ENCODE measurements at places on chromosomes 1 and 21. TPM values are rescaled to one million over a fixed set of nuclear protein-coding genes. Genes with fewer than 3 reads are reported as not detected.
A peak's percentile ranks its signal among the peaks of the same experiment; 100 is the strongest.

Gene PIK3R3
- 30.2 TPM for total RNA-seq

Gene DENND2D
- not detected for total RNA-seq

Gene MEGF6
- 2.8 TPM for total RNA-seq

Gene CYP4A22
- total RNA-seq = not detected

Gene DMRTA2
- total RNA-seq = 0.28 TPM

DNA sequence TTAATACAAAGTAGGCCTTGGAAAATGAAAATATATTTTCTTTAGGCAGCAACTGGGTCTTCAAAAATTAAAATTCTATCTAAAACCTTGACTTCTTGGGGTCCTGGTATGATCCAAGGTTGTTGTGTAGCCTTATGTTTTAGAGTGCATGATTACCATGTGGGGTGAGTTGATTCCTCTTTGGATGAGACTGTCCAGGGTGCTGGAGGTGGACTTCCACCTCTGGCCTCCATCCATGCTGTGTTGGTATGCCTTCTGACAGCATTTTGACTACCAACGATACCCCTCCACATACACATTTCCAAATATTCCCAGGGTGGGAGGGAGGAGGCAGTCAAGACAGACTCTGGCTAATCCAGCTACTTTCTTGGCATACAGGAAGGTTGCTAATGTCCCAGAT lies 205.0 kb downstream of the TNR start:
- H3K27me3 ChIP-seq = no peaks in the 10 kb centered on the region
- no peak overlapping the region for H3K4me3 ChIP-seq
- peaks cover 3% of the 10 kb centered on the region for H3K4me1 ChIP-seq
- no peak for DNase-seq
- no peaks in the 10 kb centered on the region for H3K36me3 ChIP-seq

DNA sequence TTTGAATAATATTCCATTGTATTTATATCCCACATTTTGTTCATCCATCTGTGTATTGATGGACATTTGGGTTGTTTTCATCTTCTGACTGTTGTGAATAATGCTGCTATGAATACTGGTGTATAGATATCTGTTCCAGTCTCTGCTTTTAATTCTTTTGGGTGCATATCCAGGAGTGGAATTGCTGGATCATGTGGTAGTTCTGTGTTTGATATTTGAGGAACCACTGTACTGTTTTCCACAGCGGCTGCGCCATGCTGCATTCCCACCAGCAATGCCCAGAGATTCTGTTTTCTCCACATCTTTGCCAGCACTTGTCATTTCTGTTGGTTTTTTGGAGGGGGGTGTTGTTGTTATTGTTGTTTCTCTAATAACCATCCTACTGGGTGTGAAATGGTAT lies 131.6 kb upstream of the KIF26B start:
- no peaks in the 10 kb centered on the region for H3K4me1 ChIP-seq
- H3K27ac ChIP-seq = no peak overlapping the region
- no peaks in the 10 kb centered on the region for H3K27me3 ChIP-seq

DNA sequence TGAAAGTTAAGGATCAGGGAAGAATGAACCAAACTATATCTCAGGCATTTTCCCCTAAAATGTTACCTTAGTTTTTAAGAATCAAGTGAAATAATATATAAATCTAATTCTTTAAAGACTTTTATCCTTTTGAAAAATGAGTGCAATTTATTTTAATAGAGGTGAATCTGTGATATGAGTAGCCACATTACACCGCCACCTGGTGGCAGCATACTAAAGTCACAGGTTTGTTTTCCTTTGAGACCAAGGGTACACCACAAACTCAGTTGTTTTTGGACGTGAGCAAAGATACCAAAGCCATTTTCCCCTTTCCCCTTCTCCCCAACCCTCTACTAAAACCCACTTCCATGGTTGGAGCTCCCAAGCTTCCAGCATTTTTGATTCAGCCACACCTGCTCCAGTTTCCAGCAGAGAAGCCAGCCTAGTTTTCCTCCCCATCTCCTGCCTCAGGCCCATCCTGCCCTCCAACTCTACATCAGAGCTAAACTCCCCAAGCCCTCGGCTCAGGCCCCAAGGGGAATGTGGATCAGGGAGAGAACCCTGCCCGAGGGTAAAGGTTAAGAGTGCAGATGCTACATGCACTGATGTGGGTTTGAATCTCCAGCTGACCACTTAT lies 22.9 kb upstream of the LDLRAP1 start:
- H3K36me3 ChIP-seq = no peaks in the 10 kb centered on the region
- no peaks in the 10 kb centered on the region for H3K27me3 ChIP-seq
- peak; percentile 68 for DNase-seq
- H3K4me1 ChIP-seq = peaks cover 13% of the 10 kb centered on the region
- H3K4me3 ChIP-seq = no peak overlapping the region

DNA sequence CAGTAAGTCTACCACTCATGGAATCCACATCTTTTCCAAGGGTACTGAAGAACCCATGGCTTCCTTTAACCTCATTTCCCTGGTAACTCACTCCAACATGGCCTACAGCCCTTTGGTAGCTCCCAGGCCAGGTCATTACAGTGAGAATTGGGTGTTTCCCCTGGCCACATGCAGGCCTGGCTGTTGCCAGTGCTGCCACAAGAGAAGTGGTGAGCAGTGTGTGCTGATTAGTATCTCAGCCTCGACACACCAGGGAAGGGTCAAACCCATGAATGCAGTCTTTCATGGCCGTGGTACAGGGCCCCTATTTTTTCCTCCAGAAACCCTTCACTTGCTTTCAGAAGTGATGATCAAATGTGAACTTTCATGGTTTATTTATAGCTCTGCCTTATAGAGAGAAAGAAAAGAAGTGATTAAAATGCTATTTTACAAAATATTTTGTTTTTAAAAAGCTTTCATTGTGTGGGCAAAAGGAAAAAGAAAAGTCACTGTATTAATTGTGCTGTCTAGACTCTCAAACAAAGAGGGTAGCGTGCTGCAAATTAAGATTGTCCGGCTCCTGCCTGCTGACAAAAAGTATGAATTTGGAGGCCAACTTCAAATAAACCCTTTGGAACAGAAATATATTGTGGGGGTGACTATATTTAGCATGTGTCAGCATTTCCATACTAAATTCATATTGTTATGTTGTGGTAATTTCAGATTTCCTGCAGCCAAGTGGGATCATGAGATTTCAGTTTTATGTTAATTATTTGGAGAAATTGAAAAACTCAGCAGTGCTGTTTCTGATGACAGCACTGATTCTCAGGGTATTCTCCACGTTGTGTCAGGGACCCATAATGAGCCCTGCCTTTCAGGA lies 62.0 kb upstream of the HOOK1 start:
- H3K36me3 ChIP-seq = no peaks in the 10 kb centered on the region
- DNase-seq = no peak
- no peak overlapping the region for H3K4me3 ChIP-seq
- H3K27ac ChIP-seq = no peak overlapping the region
- H3K27me3 ChIP-seq = no peaks in the 10 kb centered on the region

GRCh38 chr1:86381223-86381622 lies 14.9 kb downstream of the ODF2L start:
- no peak overlapping the region for H3K4me3 ChIP-seq
- no peaks in the 10 kb centered on the region for H3K4me1 ChIP-seq
- no peak for DNase-seq
- H3K36me3 ChIP-seq = peaks cover 4% of the 10 kb centered on the region
- H3K27me3 ChIP-seq = no peaks in the 10 kb centered on the region

GRCh38 chr1:105652109-105652508 lies 1404.4 kb upstream of the PRMT6 start:
- no peak for DNase-seq
- H3K4me3 ChIP-seq = no peak overlapping the region
- H3K4me1 ChIP-seq = no peaks in the 10 kb centered on the region
- no peaks in the 10 kb centered on the region for H3K27me3 ChIP-seq

- H3K27me3 ChIP-seq = no peaks in the 10 kb centered on the region
- H3K36me3 ChIP-seq = no peaks in the 10 kb centered on the region
- no peak overlapping the region for H3K4me3 ChIP-seq
- DNase-seq = no peak
- peaks cover 8% of the 10 kb centered on the region for H3K4me1 ChIP-seq
These were observed 13.6 kb downstream of the PACC1 start for GRCh38 chr1:212401042-212401441.

- H3K27ac ChIP-seq = no peak overlapping the region
- H3K4me1 ChIP-seq = no peaks in the 10 kb centered on the region
- DNase-seq = no peak
- no peak overlapping the region for H3K4me3 ChIP-seq
These were observed 46.1 kb downstream of the USP48 start for GRCh38 chr1:21736876-21737275.

GRCh38 chr1:103106426-103107341 lies 1.6 kb downstream of the COL11A1 start:
- no peaks in the 10 kb centered on the region for H3K4me1 ChIP-seq
- peak; percentile 72 for DNase-seq
- H3K27me3 ChIP-seq = no peaks in the 10 kb centered on the region
- no peak overlapping the region for H3K27ac ChIP-seq
- no peaks in the 10 kb centered on the region for H3K36me3 ChIP-seq

DNA sequence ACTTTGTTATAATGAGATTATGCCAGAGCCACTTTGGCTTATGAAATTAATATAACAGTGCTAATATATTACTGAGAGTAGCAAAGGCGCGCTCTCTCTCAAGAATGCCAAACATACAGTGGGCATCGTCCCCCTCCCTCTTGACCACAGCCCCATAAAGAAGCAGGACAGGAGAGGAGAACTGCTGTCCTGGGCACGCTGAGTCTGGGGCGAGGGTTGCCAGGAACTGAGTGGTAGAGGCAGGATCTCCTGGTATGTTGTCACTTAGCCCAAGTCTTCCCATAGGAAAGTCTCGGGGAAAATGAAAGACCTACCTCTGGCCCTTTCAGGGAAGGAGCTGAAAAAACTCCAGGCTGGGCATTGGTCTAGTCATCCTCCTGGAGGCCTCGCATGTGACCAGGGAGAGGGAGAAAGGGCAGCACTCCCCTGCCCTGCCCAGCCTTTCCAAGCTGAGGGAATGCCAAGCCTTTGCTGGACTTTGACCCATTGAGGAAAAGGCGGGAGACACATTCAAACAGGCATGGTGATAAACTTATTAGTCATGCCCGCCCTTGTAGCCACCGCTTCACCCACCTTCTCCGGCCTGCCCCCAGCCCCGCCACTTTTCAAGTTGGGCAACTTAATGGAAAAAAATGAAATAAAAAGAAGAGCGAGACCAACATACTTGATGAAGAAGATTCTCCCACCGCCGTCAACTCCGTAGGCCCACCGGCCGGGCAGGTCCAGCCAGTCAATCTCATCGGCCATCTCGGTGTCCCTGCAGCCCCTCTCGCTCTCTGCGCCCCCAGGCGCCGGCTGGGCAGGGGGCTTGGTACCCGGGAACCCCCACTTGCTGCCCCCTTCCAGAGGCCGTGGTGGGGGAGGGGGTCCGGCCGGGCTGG lies 17.4 kb upstream of the PLEKHA6 start:
- DNase-seq = no peak
- H3K27me3 ChIP-seq = peaks cover 71% of the 10 kb centered on the region
- no peaks in the 10 kb centered on the region for H3K4me1 ChIP-seq
- peak overlapping the region; percentile 35 for H3K4me3 ChIP-seq
- no peaks in the 10 kb centered on the region for H3K36me3 ChIP-seq

DNA sequence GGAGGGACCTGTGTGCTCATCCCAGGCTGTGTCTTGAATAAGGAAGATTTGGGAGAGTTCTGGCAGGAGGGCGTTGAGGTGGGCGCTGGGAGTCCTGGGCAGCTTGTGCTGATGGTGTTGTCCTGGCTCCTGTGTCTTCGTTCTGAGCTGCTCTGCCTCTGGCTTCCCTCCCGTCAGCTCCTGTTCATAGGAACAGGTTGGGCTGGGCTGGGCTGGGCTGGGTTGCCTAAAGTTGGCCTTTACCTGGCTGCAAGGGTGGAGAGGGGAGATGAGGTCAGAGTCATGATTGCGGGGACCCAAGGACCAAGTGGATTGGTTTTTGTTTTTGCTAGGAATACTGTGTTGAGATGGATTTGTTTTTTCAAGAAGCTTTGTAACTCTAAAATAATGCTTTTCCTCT lies 9.1 kb downstream of the NECAP2 start:
- peaks cover 38% of the 10 kb centered on the region for H3K36me3 ChIP-seq
- no peaks in the 10 kb centered on the region for H3K4me1 ChIP-seq
- DNase-seq = no peak
- H3K27ac ChIP-seq = no peak overlapping the region
- H3K27me3 ChIP-seq = no peaks in the 10 kb centered on the region

- H3K4me3 ChIP-seq = peak overlapping the region; percentile 67
- peaks cover 42% of the 10 kb centered on the region for H3K36me3 ChIP-seq
- no peak for DNase-seq
- H3K27me3 ChIP-seq = no peaks in the 10 kb centered on the region
These were observed 1.1 kb downstream of the TXNIP start for GRCh38 chr1:145995148-145995881.

GRCh38 chr1:173205146-173206051 lies 1.7 kb downstream of the TNFSF4 start:
- no peak overlapping the region for H3K27ac ChIP-seq
- no peaks in the 10 kb centered on the region for H3K27me3 ChIP-seq
- peak; percentile 47 for DNase-seq
- no peaks in the 10 kb centered on the region for H3K36me3 ChIP-seq
- H3K4me1 ChIP-seq = peaks cover 8% of the 10 kb centered on the region

DNA sequence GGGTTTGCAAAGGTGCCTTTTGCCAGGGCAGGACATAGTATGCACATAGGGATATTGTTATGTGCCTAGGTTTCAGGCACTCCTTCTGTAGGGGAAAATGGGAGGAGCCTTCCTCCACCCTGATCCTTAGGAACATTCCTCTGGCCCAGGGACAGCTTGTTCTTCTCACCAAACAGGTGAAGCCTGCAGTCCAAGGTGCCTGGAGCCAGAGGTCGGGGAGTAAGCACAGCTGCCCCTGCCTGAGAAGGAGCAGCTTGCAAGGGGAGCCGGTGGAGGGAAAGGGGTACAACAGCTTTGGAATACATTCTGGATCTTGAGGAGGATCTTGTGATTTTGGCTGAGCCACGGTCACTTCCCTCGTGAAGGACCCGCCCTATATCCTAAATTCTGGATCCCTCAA lies 82.4 kb upstream of the CD1D start:
- H3K4me3 ChIP-seq = no peak overlapping the region
- DNase-seq = no peak
- peak overlapping the region; percentile 37 for H3K27ac ChIP-seq
- H3K4me1 ChIP-seq = peaks cover 61% of the 10 kb centered on the region
- no peaks in the 10 kb centered on the region for H3K27me3 ChIP-seq

GRCh38 chr1:69172003-69173000 lies 395.4 kb upstream of the LRRC7 start:
- H3K36me3 ChIP-seq = no peaks in the 10 kb centered on the region
- H3K4me3 ChIP-seq = no peak overlapping the region
- no peak for DNase-seq
- H3K27ac ChIP-seq = no peak overlapping the region
- no peaks in the 10 kb centered on the region for H3K27me3 ChIP-seq
- no peaks in the 10 kb centered on the region for H3K4me1 ChIP-seq

DNA sequence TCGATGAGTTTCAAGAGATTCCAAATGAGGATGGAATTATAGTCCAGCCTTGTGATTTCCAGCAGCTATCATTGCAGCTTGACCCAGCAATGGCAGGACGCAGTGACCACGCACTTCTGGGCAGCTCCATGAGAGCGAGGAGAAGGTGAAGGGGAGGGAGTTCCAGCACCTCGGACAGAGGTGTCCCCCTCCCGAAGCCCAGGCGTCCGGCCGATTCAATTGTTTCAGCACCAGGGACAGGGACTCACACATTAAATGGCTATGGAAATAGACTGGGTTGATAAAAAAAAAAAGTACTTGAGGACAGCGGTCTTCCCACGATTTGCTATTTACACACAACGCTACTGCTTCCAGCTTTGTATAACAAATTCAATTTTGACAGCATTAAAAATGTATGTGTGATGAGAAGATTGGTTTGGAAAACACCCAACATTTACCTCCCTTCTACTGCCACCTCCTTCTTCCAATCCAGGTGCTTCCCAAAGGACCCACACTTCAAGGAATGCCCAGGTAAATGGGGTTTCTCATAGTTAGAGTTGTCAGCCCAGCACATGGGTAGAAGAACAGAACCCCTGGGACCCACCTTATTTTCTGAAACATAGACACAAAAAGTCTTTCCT lies 71.8 kb downstream of the DISP3 start:
- H3K4me1 ChIP-seq = no peaks in the 10 kb centered on the region
- peak; percentile 86 for DNase-seq
- H3K4me3 ChIP-seq = no peak overlapping the region
- H3K27me3 ChIP-seq = peaks cover 59% of the 10 kb centered on the region

All from A673 (cell line).